ENCODE measurements at places on chromosomes 16 and 17.

- H3K36me3 ChIP-seq = no peaks in the 10 kb centered on the region
- H3K27me3 ChIP-seq = peaks cover 3% of the 10 kb centered on the region
- no peak overlapping the region for H3K27ac ChIP-seq
Observed at GRCh38 chr17:17411692-17412091, 65.1 kb upstream of the MED9 start.

DNA sequence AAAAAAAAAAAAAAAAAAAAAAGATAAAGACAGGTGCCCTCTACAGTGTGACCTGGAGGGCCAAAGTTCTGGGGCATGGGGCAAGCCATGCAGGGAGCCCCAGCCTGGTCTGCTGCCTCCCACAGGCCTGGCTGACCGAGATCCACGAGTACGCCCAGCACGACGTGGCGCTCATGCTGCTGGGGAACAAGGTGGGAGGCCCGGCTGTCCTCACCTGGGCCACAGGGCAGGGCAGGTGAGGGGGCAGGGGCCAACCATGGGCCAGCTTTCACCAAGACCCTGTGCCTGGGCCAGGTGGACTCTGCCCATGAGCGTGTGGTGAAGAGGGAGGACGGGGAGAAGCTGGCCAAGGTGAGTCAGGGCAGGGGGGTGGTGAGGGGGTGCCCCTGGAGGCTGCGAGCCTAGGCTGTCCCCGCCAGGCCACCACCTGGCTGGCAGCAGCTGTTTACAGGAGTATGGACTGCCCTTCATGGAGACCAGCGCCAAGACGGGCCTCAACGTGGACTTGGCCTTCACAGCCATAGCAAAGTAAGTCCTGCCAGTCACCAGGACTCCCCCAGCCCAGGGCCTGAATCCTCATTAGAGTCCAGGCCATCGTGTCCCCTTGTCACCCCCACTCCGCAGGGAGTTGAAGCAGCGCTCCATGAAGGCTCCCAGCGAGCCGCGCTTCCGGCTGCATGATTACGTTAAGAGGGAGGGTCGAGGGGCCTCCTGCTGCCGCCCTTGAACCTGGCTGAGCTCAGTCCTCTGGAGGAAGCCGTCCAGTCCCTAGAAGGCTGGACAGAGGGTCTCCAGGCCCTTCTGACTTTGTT is 2.7 kb upstream of the TRAF7 start:
- H3K4me1 ChIP-seq = peaks cover 23% of the 10 kb centered on the region
- peaks cover 53% of the 10 kb centered on the region for H3K36me3 ChIP-seq
- DNase-seq = no peak
- H3K27me3 ChIP-seq = no peaks in the 10 kb centered on the region
- H3K27ac ChIP-seq = peak overlapping the region; percentile 82

- H3K27me3 ChIP-seq = peaks cover 11% of the 10 kb centered on the region
- no peak overlapping the region for H3K27ac ChIP-seq
- DNase-seq = no peak
- H3K36me3 ChIP-seq = no peaks in the 10 kb centered on the region
- peaks cover 12% of the 10 kb centered on the region for H3K4me1 ChIP-seq
- peak overlapping the region; percentile 57 for H3K4me3 ChIP-seq
Observed at GRCh38 chr17:29177871-29178749, 2.1 kb downstream of the MYO18A start.

DNA sequence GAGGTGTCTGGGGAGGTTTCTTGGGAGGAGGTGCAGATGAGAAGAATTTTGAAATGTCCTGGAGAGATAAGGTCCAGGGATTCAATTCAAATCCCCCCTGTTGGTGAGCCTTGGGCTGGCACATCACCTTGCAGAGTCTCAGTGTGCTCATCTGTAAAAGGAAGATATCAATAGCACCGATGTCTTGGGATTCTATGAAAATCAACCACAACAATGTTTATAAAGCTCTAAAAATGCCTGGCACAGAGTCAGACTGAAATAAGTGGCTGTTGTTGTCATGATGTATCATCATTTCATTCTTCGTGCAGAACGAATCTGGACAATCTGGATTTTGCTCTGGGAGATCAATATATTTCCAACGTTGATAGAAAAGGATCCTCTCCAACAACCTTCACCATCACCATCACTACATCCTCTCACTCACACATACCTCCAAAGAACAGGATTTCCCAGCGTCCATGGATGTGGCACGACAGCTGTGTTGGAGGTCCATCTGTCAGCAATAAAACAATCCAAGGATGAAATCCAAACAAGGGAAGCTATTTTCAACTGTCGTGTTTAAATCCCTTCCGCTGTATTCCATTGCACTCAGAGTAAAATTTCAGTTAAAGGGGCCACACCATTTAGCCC is 393.7 kb upstream of the DYNLRB2 start:
- no peaks in the 10 kb centered on the region for H3K4me1 ChIP-seq
- H3K27me3 ChIP-seq = peaks cover 1% of the 10 kb centered on the region
- H3K4me3 ChIP-seq = no peak overlapping the region
- no peak overlapping the region for H3K27ac ChIP-seq
- H3K36me3 ChIP-seq = no peaks in the 10 kb centered on the region

DNA sequence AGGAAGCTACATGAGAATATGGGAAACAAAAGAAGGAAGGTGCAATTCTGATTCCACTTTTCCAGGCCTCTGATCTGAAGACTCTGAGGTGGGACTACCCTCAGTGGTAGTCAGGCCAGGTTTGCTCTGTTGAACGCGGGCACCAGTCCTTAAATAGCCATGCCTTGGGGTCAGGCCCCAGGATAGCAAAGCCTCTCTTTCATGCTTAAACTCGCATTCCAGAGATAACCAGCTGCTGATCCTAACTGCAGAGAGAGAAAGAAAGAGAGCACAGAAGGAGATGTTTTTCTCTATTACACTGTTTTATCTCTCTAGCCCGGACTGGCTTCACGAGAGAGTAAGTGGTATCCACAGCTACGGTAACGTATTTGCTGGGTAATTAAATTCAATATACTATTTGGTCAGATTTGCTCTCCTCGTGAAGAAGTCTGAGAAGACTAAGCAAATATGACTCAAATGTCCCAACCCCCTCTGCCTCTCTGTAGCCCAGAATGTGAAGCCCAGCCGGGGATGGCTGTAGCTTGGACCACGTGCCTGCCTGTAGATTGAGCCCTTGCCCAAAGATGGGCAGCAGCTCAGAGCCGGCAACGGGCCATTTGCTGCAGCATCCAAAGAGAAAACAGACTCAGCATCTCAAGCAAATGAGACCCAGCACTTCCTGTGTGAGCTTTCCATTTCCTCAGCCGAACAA is 122.2 kb downstream of the SMG6 start:
- H3K36me3 ChIP-seq = peaks cover 52% of the 10 kb centered on the region
- no peak overlapping the region for H3K4me3 ChIP-seq
- H3K27ac ChIP-seq = no peak overlapping the region
- no peak for DNase-seq

DNA sequence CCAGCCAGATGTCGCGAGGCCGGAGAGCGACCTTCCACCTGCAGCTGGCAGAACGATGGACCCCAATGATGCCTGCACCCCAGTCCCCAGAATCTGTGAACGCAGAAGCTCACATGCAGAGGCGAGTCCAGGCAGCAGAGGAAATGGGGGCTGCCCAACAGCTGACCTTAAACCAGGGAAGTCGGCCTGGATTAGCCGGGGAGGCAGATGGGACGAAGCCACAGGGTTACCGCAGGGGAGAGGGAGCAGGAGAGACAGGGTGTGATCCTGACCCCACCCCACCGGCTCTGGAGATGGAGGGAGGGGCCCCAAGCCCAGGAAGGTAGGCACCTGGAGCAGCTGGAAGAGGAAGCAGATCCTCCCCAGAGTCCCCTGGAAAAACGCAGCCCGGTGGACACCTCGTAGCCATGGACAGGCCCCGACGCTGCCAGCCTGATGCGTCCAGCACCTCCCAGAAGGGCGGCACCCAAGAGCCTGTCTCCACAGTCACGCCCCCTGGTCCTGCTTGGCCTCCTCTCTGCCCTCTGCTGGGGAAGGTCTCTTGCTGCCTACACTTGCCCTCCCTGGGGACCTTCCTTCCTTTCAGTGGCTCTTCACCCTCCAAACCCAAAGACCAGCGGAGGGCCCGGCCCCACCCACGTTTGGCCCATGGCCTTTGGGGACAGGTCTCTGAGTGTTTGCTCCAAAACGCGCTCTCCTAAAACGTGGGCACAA is 37.3 kb downstream of the PIEZO1 start:
- no peak for DNase-seq
- H3K36me3 ChIP-seq = peaks cover 4% of the 10 kb centered on the region
- H3K27me3 ChIP-seq = no peaks in the 10 kb centered on the region
- H3K27ac ChIP-seq = no peak overlapping the region

DNA sequence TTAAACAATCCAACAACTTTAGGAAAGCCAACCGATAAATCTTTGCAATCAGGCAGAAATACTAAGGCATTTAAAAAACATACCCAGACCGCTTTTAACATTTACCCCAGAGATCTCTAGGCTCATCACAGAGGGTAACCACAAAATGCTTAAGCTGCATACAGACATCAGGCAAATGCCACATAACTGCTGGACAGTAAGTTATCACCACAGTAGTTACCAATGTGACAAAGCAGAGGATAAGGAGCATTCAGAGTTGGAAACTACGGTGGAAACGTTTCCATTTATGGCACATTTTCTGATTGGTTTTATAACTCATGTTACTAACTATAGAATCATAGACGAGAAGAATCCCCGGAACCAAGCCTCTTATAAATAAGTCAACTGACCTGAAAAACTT is 77.5 kb downstream of the KANSL1 start:
- H3K27me3 ChIP-seq = no peaks in the 10 kb centered on the region
- no peak for DNase-seq
- no peak overlapping the region for H3K27ac ChIP-seq
- H3K4me1 ChIP-seq = peaks cover 31% of the 10 kb centered on the region

DNA sequence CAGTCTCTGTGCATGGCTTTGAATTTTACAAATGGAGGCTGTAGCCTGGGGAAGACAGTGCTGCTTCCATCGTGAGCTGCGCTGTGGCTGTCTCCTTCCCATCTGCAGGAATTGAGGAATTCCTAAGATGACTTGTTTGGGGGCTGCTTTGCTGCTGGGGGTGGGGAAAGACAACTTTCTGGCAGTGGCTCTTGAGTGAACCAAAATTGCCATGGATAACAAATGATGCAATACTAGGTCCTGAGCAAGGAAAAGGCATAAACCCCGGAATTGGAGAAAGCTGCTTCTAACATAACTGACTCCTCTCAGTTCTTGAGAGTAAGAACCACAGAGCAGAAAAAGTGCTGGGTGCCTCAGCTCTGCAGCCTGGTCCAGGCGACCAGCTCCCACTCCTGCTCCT is 245.0 kb upstream of the RPL38 start:
- no peaks in the 10 kb centered on the region for H3K36me3 ChIP-seq
- H3K4me3 ChIP-seq = no peak overlapping the region
- no peaks in the 10 kb centered on the region for H3K27me3 ChIP-seq

GRCh38 chr17:29090750-29091605 is 48.0 kb downstream of the PIPOX start:
- H3K36me3 ChIP-seq = peaks cover 58% of the 10 kb centered on the region
- H3K4me3 ChIP-seq = no peak overlapping the region
- H3K4me1 ChIP-seq = no peaks in the 10 kb centered on the region
- H3K27me3 ChIP-seq = no peaks in the 10 kb centered on the region

GRCh38 chr17:47973541-47973940 is 2.6 kb downstream of the CDK5RAP3 start:
- peaks cover 42% of the 10 kb centered on the region for H3K36me3 ChIP-seq
- no peak for DNase-seq
- peak overlapping the region; percentile 33 for H3K4me3 ChIP-seq

GRCh38 chr17:45794840-45795239 is 10.7 kb downstream of the CRHR1 start:
- H3K27ac ChIP-seq = no peak overlapping the region
- H3K36me3 ChIP-seq = no peaks in the 10 kb centered on the region
- no peak overlapping the region for H3K4me3 ChIP-seq
- DNase-seq = no peak

DNA sequence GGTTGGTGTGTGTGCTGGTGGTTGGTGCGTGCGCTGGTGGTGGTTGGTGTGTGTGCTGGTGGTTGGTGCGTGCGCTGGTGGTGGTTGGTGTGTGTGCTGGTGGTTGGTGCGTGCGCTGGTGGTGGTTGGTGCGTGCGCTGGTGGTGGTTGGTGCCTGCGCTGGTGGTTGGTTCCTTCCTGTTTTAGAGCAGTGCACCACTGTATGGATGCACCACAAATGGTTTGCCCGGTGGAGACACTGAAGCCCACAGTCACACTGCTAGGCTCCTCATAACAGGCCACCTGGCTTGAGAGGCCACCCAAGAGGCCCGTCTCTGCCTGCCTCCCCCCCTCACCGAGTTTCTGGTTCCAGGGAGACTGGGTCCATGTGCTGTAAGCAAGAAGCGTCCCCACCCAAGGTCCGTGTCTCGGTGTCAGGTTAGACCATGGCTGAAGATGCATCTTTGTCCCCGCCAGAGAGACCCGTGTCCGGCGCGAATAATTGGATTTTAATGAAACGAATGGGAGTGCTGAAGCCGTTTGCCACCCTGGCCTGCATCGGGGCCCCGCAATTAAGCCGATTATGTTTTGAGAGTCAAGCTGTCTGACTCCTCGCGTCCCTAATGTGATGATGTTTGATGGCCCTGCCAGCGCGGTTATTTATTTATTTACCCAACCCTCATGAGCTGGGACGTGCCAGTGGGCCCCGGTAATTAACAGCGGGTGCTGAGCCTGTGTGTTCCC is 161.3 kb upstream of the GSE1 start:
- no peak overlapping the region for H3K27ac ChIP-seq
- peaks cover 3% of the 10 kb centered on the region for H3K27me3 ChIP-seq
- no peak overlapping the region for H3K4me3 ChIP-seq
- peaks cover 5% of the 10 kb centered on the region for H3K4me1 ChIP-seq
- no peak for DNase-seq

GRCh38 chr17:5355421-5356129 is 63.9 kb downstream of the NUP88 start:
- DNase-seq = no peak
- no peaks in the 10 kb centered on the region for H3K27me3 ChIP-seq
- peaks cover 47% of the 10 kb centered on the region for H3K36me3 ChIP-seq
- H3K27ac ChIP-seq = no peak overlapping the region
- H3K4me1 ChIP-seq = no peaks in the 10 kb centered on the region

- no peaks in the 10 kb centered on the region for H3K4me1 ChIP-seq
- no peaks in the 10 kb centered on the region for H3K36me3 ChIP-seq
- H3K27me3 ChIP-seq = no peaks in the 10 kb centered on the region
- no peak for DNase-seq
- no peak overlapping the region for H3K27ac ChIP-seq
Observed at GRCh38 chr16:56330476-56330875, 94.9 kb downstream of the AMFR start.

- H3K36me3 ChIP-seq = peaks cover 4% of the 10 kb centered on the region
- DNase-seq = no peak
- H3K4me3 ChIP-seq = no peak overlapping the region
- H3K4me1 ChIP-seq = peaks cover 43% of the 10 kb centered on the region
- H3K27ac ChIP-seq = no peak overlapping the region
- no peaks in the 10 kb centered on the region for H3K27me3 ChIP-seq
Observed at GRCh38 chr17:7475764-7476422, 3.5 kb downstream of the ZBTB4 start.

Data from activated T-helper 2 cell treated with anti-CD3 and anti-CD28 coated beads, Interferon-gamma antibody, Interleukin-2, Interleukin-4, amounts not matched to agents 10 μg/mL and 5 μg/mL and 100 μg/mL, durations not matched to agents 14 hours and 24 hours and 36 hours (primary cell).